A673 (cell line): ENCODE measurements at places on chromosomes 11 and 22. TPM values are rescaled to one million over a fixed set of nuclear protein-coding genes. Genes with fewer than 3 reads are reported as not detected.

- DNase-seq = peak; percentile 66
Measured at GRCh38 chr11:125941619-125942611, 3.9 kb upstream of the VSIG10L2 start.

DNA sequence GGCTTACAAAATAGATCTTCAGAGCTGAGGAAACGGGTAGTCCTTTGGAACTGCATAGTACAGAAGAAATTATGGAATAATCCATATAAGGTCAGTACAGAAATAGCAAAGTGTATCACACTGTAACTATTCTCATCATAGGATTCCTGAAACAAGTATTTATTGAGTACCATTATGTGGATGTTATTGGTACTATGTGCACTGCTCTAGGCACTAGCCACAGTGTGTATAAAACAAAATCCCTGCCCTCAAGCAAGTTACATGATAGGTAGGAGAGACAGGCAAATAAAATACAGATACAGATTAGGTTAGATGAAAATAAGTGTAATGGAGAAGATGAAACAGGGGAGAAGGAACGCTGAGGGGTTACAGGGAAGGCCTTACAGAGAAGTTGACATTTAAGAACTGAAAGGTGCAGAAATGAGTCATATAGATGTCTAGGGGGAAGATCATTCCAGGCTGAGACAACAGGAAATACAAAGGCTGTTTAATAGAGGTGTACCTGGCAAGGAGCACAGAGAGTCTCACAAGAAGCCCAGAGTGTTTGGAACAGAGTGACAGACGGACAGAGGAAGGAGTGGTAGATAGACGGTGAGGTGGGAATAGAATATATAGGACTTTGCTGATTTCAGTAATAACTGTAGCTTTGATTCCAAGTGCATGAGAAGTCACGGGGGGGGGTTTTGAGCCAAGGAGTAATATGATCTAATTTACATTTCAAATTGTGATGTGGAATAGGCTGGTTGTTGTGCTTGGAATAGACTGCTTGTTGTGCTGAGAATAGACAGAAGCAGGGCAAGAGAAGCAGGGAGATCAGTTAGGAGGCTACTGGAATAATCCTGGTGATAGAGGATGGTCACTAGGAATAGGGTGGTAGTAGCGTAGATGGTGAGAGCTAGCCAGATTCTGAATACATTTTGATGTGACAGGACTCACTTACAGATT is 13.7 kb downstream of the RNF141 start:
- DNase-seq = no peak

DNA sequence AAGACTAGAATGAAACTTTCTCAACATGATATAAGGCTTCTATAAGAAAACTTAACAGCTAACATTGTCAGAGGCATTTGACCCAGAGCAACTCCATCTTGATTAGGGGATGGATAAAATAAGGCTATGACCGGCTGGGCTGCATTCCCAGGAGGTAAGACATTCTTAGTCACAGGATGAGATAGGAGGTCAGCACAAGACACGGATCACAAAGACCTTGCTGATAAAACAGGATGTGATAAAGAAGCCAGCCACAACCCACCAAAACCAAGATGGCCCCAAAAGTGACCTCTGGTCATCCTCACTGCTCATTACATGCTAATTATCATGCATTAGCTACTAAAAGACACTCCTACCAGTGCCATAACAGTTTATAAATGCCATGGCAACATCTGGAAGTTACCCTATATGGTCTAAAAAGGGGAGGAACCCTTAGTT is 135.2 kb downstream of the TTC28 start:
- no peak for DNase-seq

The CLCF1 gene
- total RNA-seq = 0.69 and 0.87 TPM in 2 replicates

GRCh38 chr11:112087212-112087611 is 539 bp downstream of the SDHD start:
- DNase-seq = peak; percentile 25

GRCh38 chr11:11028017-11028692 is 170.3 kb upstream of the ZBED5 start:
- DNase-seq = peak; percentile 66

The CALCA gene
- 1.0 and 2.2 TPM in 2 replicates for total RNA-seq

DNA sequence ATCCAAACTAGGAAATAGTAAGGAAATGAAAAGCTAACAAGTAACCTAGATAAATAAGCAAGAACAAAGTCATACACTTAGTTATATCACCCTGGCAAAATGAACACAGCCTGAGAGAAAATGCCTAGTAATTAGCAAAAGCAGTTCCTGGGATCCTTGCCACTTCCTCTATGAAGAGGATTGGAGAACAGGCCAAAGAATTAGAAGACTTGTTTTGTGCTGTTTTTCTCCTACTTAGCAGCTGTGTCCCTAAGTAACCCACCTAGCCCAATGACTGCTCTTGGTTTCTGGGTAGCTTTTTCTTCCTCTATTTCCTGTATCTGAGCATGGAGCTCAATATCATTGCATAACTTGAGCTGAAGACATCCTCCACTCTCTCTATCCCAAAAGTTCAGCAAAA is 713.9 kb downstream of the ETS1 start:
- DNase-seq = no peak

DNA sequence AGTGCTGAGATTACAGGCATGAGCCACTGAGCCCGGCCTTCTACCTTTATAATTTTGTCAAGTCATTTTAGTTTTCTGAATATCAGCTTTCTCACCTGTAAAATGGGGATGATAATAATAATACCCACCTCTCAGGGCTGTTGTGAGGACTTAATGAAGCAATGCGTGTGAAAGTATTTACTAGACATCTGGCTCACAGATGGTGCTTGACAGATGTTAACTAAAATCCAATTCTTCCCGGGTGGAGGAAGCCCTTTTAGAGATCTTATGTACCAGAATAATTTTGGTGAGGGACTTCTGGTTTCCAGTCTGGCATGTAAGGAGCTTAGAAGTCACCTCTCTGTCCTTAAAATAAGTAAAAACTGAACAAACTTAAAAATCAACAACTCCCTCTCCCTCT is 43.7 kb upstream of the NUP160 start:
- DNase-seq = no peak

DNA sequence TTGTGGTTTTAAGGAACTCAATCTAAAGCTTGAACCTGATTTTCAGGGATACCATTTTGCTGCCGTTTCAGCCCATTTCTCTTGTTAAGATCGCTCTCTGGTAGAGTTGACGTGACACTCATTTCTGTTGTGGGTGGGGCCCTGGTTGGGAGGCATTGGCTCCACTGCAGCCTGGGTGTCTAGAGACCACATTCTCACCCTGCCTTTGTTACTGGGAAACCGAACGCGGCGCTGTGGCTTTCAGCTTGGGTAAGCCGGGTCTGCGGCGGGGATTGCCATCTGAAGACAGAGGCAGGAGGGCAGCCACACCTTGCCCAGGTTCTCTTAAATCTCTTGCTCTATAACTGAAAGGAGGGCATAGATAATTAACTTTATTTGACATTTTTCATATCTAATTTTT is 3.2 kb downstream of the EHF start:
- DNase-seq = no peak

- DNase-seq = no peak
Measured at GRCh38 chr11:88617226-88617625, 279.7 kb upstream of the CTSC start.

DNA sequence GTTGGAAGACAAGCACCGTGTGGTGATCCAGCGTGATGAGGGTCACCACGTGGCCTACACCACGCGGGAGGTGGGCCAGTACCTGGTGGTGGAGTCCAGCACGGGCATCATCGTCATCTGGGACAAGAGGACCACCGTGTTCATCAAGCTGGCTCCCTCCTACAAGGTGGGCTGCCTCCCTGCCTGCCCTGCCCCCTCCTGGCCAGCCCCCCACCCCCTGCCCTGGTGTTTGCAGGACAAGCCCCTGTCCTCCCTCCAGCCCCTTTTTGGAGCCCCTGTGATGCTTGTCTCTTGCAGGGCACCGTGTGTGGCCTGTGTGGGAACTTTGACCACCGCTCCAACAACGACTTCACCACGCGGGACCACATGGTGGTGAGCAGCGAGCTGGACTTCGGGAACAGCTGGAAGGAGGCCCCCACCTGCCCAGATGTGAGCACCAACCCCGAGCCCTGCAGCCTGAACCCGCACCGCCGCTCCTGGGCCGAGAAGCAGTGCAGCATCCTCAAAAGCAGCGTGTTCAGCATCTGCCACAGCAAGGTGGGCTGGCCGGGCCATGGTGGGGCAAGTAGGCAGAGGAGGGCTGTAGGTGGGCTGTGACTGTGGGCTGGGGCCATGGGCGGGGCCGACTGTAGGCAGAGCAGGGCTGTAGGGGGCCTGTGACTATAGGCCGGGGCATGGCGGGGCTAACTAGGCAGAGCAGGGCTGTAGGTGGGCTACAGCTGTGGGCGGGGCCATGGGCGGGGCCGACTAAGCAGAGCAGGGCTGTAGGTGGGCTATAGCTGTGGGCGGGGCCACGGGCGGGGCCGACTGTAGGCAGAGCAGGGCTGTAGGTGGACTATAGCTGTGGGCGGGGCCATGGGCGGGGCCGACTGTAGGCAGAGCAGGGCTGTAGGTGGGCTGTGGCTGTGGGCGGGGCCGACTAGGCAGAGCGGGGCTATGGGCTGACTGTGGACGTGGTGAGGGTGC is 13.6 kb downstream of the MUC2 start:
- DNase-seq = no peak

GRCh38 chr11:130146796-130147195 is 12.8 kb upstream of the ST14 start:
- no peak for DNase-seq

- peak; percentile 21 for DNase-seq
Measured at GRCh38 chr11:110287537-110287936, 8.9 kb downstream of the RDX start.
